ENCODE measurements at places on chromosomes 4 and X.

GRCh38 chr4:122776916-122777315 lies 44.4 kb downstream of the BBS12 start:
- no peak for DNase-seq

GRCh38 chr4:16111533-16111932 lies 27.7 kb upstream of the PROM1 start:
- no peak for DNase-seq

DNA sequence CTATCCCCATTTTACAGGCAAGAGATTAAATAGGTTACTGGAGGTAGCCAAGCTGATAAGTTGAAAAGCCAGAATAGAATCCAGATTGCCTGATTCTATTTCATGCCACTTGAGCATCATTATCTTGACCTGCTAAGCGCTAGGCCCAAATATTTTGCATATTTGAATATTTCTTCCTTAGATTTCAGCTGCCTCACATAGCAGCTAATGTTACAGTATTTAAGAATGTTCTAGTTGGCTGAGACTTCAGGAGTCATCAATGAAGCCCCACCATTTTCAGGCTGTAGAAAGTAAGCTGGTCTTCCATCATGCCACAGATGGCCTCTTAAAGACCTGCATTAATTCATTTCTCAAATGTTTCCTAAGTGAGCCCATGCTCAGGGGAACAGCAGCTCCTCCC lies 121.4 kb downstream of the SHROOM3 start:
- DNase-seq = no peak

- DNase-seq = no peak
These were observed 106.1 kb downstream of the GALNTL6 start for GRCh38 chr4:171919314-171919713.

DNA sequence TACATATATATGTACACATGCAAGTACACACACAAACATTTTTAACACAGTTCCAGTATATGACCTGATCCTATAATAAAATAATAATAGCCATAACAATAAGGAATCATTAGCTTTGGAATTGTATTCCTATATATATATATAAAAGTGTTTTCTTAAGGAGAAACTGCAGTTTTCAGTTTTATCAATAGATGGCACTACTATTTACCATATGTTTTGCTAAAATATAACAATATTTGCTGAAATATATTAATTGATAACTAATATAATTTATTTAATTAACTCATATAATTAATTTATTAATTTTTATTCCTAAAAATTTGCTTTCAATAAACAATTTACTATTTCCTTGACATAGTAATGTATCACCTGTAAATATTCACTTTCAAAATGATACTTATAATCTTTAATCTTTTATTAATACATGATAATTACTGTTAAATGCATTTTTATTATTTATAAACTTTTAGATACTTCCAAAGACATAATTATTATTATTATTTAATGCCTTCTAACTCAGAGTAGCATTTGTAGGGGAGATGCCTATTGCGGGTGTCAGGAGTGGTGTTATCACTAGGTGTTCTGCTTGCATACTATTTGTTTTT lies 599.5 kb downstream of the FSTL5 start:
- no peak for DNase-seq

GRCh38 chr4:168713253-168713652 lies 216.4 kb downstream of the PALLD start:
- DNase-seq = no peak

DNA sequence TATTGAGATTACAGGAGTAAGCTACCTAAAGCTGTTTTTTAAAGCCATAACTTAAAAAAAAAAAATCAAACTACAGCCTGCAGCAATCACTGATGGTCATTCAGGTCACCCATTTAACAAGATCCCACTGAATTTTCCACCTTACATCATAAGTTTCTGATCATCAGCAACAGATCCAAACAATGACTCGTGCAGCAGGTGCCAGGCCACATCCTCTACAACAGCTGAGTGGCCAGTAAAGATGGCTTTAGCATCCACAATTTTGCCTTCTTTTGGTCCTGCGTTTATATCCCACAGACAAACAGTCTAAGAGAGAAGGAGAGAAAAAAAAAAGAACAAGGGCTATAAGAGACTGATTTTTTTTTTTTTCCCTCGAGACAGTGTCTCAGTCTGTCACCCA lies 16.6 kb downstream of the RBBP7 start:
- no peak for DNase-seq

DNA sequence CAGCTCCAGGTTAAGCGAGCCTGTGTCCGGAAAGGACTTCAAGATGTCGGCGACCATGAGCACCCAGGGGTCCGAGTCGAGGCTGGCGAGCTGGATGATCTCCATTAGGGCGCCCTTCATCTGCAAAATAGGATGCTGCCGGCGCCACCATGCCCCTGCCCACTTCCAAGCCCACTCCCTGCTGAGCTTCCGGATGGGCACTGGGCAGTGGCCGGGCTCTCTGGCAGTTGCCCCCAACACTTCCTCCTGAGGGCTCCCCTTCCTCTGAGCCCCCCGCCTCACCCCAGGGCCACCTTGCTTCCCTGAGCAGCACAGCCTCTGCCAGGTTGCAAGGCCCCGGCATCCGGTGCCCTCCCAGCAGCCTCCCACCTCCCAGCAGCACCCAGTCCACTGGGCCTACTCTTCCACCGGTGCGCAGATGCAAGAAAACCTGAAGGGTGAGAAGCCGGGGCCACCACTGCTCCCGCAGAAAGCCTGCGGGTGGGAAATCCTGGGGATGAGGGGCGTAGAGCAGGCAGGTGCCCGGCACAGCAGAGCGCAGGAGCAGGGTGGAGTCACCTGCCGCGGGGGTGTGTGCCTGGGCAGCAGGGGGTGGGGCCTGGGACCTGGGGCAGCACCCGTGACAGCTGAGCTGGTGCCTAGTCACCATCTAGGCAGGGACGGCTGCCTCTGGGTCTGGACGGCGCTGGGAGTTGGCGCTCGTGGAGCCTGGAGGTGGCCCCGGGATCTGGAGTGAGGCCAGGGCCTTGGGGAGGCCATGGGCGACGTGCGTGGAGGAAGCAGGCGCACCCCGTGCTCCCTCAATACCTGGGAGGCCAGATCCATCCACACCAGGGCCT lies 17.0 kb downstream of the NELFA start:
- DNase-seq = no peak

- DNase-seq = peak; percentile 60
These were observed 1.3 kb upstream of the CITED1 start for GRCh38 chrX:72306851-72307645.

GRCh38 chrX:1521459-1521956 lies 15.5 kb downstream of the P2RY8 start:
- no peak for DNase-seq

DNA sequence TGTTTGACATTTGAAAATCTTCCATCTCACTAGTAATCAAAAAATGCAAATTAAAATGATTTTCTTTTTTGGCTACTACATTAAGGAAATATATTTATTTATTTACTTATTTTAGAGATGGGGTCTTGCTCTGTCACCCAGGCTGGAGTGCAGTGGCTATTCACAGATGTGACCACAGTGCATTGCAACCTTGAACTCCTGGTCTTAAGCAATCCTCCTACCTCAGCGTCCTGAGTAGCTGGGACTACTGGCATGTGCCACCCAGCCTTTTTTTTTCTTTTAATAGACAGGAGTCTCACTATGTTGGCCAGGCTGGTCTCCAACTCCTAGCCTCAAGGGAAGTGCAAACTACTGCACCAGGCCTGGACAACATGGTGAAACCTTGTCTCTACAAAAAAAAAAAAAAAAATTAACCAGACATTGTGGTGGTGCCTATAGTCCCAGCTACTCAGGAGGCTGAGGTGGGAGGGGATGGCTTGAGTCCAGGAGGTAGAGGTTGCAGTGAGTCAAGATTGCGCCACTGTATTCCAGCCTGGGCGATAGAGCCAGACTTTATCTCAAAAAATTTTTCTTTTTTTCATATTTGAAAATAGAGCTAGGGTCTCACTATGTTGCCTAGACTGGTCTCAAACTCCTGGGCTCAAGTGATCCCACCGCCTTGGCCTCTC lies 4.4 kb upstream of the SMIM14 start:
- DNase-seq = peak; percentile 16

GRCh38 chr4:36385951-36386571 lies 104.6 kb downstream of the DTHD1 start:
- DNase-seq = no peak

GRCh38 chr4:154614306-154614705 lies 1.9 kb upstream of the FGG start:
- no peak for DNase-seq

DNA sequence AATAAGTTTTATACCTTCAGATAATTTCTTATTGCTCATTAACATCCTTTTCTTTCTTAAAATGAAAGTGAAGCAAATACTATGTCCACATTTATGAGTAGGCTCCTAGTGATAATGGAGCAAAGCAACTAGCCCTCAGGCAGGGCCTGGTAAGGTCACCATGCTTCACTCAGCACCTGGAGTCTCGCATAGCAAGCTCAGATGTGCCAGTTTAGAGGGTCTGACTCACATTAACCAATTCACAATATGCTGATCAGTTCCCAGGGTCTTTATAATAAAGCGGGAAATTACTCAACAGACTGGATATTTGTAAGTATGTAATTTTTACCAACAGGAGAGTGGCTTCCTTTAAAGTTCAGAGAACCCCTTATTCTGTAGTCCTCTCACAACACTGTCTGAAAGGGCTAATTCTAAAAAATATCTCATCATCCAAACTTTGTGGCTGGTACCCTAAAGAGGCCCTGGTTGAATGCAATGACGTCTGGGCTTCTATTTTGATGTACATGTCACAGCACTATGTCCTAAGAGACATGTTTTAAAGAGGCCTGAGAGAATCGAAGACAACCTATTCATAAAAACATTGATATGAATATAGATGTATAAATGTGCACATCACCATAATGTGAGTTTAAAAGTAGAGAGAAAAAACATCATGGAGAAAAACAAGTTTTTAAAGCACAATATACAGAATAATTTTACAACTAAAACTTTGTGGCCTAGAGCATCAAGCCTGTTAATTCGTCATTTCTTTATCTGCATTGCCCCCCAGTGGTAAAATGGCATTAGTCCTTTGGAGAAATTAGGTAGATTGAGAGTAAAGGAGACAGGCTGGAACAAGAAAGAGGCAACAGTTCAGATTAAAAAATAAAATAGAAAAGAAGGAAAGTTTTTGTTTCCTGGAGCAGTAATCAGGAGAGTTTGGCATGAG lies 44.3 kb downstream of the IL21 start:
- DNase-seq = peak; percentile 23

Measured in HCEC 1CT (cell line).